NCI-H82 (cell line): ENCODE measurements at places on chromosomes 6 and 20.

DNA sequence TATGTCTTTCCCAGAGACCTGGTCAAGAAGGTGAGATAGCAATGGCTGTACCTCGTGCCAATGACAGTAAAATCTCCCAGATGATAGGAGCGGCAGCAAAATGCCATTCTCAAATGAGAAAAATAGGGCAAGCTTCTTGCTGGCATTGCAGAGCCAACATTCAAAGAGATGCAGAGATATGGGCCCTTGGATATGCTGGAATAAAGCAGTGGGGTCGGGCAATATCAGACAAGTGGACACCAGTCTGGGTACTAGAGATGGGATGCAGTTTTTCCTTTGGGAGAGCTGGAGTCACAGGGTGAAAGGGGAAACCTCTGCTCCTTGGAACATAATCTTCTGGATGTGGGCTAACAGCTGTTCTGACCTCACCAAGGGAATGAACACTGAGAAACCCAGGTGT is 29.0 kb downstream of the GSTA4 start:
- DNase-seq = no peak

DNA sequence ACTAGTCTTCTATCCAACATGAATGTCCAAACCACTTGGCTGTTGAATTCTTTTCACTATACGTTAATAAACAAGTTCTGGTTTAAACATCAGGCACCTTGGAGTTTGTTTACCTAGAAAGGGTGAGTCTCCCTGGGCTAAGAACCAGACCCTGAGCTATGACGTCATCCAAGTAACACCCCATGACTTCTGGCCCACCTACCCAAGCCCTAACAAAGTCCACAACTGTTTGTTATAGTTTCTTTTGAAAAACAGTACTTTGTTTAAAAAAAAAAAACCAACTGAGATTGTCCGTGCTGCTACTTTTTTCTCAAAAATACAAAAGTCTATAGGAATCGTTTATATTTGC is 146.9 kb upstream of the BEND6 start:
- no peak for DNase-seq

DNA sequence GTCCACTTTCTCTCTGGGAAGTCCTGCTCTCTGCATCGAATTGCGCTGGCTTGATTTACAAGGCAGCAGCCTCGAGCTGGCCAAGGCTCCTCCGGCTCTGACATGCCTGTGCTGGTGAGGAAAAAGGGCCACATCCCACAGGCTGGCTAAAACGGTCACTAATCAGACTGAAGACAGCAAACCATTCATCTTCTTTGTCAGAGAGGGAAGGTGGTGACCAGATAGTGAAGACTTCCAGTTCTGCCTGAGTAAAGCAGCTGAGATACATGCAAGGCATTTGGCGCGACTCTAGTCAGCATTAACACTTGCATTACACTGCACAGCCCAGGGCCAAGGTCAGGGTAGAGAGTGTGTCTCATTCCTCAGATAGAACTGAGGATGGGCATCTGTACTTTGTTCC is 203.2 kb upstream of the MAP3K7 start:
- DNase-seq = no peak

DNA sequence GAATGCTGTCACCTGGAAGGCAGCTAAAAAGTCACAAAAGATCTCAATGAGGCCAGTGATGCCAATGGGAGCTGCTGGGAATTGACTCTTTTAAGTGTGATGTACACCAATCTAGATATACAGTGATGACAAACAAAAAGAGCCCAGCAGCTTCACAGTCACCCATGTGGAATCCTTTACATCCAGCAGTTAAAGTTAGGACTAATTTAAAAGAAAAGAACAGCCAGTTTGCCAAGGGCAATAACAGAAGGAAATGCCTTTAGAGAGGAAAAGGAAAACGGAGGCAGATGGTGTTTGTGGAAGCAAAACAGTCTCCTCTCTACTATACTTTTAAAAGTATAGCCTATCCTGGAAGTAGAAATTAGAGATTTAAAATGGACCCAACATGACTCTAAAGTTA is 873.5 kb downstream of the EPHA7 start:
- DNase-seq = no peak

DNA sequence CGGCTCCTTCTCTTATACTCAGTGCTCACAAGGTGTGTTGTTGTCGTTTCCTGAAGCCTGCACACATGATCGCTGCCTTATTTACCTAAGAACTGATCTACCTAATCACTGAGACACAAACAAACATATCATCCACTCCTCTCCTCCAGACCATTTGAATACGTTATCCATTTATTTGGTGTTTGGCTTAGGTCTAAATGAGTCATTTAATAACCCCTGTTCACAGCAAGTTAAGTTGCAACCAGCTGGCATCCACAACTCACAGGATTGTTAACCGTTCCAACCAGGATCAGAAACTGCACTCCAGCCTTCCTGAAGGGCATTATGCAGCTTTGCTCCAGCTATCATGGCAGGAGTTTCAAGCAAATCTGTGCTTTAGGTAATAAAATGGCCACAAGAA is 511.1 kb upstream of the MAP3K7 start:
- DNase-seq = peak; percentile 34

- peak; percentile 97 for DNase-seq
These were observed at the start of gene CDK5RAP1 for GRCh38 chr20:33401184-33401920. TSS of gene CDK5RAP1 (minus strand) at chr20:33401519. CDS start at chr20:33397064, 4,455 bp downstream.

GRCh38 chr20:40875116-40876085 is 153.2 kb upstream of the TOP1 start:
- DNase-seq = no peak

- DNase-seq = no peak
These were observed 66.0 kb downstream of the HS3ST5 start for GRCh38 chr6:114276783-114277182.

- no peak for DNase-seq
These were observed 171.7 kb downstream of the HIVEP2 start for GRCh38 chr6:142773324-142773723.

DNA sequence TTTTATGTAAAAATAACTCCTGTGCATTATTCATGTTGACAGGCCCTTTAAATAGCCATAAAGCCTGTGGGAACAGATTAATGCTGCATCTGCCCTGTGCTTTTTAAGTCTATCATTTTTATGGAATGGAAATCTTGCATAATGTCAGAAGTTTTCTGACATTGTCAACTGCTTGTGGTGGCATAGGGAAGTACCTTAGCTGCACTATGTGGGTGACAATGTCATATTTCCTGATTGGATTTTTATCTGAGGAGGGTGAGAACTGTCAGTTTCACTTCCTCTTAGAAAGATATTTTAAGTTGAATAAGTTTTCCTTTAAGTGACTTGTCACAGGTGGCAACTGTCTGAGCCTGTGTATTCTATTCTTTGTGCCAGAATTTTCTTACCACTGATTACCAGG is 267.9 kb downstream of the PLCB1 start:
- DNase-seq = no peak

GRCh38 chr6:22106961-22107360 is 189.9 kb downstream of the PRL start:
- DNase-seq = no peak

GRCh38 chr6:37483252-37483901 is 16.3 kb downstream of the CCDC167 start:
- DNase-seq = no peak

DNA sequence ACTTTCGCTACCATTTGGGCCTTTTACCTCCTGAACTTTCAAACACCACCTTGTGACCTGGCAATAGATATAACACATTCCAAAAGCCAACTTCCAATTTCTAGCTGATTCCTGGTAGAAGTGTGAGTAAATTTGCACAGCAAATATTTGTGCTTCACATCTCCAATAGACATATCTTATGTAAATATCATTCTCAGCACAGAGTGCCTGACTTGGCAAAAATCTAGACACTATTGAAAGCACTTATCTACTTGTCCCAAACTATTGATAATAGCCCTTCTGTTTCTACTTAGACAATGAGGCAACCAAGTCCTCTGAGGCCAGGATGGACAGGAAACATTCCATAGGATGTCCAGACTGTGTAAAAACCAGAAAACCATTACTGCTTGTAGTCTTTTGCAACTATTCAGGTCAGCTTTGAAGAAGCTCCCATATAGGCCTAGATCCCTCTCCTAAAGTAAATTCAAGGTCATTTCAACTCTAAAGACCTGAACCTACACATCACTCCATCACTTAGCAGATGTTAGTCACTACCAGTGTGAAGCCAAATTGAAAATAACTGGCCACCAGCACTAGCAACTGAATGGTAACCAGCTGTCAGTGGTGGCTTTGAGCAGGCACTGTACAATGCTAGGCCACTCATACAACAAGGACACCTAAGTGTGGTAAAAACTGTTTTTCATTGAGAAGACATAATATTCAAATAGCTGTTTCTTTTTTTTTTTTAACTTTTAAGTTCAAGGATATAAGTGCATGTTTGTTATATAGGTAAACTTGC is 95.3 kb upstream of the RSPO3 start:
- DNase-seq = no peak

DNA sequence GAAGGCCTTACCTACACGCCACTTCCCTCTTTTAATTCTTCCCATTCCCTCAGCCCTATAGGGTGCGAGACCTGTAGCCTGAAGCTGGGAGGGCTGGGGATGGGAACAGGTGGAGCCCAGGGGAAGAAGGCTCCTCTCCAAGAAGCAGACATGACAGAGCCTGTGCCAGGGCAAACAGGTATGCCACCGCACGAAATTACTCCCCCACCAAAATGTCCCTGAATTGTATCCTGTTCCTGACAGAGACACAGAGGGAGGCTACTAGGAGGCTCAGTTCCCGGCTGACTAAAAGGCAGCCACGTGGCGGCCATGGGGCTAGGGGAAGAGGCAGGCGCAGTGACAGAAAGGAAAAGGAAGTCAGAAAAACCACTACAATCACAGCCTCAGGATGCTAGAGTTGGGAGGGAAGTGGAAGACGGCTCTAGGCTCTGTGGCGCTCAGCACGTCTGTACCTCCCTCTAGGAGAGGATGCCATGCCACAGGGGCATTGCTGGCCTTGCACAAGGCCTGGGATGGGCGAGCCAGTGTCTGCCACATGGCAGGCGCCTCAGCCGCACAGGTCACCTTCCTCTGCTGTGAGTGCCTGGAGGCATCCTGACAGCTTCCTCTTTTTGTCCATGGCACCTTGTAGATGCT is 27.7 kb downstream of the TFEB start:
- no peak for DNase-seq

- DNase-seq = no peak
These were observed 41.8 kb downstream of the THBS2 start for GRCh38 chr6:169211881-169212280.

GRCh38 chr6:56479381-56479780 is 163.3 kb downstream of the DST start:
- DNase-seq = no peak

DNA sequence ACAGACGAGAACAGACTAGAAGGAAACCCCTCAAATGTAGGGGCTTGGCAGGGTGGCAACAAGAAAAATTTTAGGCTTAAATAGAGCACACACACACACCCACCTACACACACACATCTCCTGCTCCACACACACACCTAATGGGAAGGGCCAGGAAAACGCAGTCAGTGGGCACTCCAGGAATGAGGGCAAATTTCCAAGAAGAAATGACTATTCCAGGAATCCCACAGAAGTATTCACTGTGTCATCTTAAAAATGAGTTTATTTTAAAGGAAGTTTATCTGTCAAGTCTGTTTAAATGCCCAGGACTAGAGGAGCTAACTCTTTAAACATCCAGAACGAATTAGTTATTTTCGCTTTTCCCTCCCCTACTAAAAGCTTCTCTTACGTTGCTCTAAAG is 13.0 kb downstream of the ALDH8A1 start:
- no peak for DNase-seq

- no peak for DNase-seq
These were observed 42.8 kb downstream of the HEBP2 start for GRCh38 chr6:138446821-138447220.

- DNase-seq = no peak
These were observed 48.8 kb downstream of the NPEPL1 start for GRCh38 chr20:58741384-58741783.

DNA sequence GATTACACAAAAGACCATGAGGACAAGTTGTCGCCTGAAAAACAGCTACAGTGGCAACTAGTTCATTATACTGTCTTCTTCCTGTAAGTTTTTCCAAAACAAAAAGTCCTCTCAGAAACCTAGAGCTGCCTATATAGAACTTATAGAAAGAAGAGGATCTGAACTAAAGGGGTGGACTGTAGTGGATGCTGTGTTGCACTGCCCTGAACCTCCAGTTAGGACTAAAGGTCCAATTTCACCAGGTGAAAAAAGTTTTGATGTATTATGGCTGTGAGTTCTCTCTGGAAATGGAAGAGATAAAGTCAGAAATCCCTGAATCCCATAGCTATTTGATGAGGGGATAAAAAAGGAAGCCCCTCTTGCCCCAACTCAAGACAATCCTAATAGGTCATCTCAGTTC is 56.6 kb upstream of the TSHZ2 start:
- DNase-seq = no peak

- peak; percentile 16 for DNase-seq
These were observed 998 bp downstream of the BMP2 start for GRCh38 chr20:6768228-6769140.

DNA sequence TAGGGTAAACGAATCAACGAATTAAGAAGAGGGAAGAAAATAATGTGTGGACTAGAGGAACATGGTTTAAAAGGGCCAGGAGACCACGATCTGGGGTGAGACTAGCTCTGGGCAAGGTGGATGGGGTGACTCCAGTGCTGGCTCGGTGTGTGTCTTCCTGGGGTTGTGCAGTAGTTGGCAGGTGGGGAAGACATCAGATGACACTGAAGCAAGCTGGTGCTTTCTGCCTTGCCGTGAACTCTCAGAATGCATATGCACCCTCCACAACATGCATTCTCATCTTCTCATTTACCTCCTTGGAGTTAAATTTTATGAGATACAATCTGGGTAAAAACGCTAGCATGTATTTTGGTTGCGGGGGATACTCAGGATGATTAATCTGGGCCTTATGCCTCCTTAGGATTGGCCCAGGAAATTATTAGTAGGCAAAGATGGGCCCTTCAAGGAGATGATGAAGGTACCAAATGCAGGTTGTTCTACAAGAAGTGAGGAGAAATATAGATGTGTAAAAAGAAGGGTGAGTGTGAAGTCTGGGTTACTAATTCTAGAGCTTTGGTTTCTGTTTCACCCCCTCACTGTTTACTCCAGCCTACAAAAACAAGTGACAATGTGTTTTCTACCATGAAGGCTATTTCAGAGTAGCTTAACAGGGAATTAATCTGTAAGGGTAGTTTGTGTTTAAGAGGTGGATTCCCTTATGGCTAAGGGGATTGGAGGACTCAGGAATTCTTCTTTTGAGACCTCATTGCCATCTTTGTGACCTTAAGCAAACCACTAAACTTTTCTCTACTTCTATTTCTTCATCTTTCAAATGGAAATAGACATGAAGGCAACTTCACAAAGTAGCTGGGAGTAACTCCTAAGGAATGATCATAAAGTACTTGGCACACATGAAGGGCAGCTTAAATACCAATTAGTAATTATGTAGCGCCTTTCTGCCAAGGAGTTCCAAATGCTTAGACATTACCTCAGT is 71.0 kb upstream of the SUPT3H start:
- DNase-seq = no peak

GRCh38 chr20:36303020-36303595 is 3.0 kb upstream of the DLGAP4 start:
- no peak for DNase-seq
